ENCODE measurements at places on chromosomes 5 and 9. TPM values are rescaled to one million over a fixed set of nuclear protein-coding genes. Genes with fewer than 3 reads are reported as not detected.

Gene SHC3
- 2.3 TPM for polyA plus RNA-seq

Gene NSUN2
- polyA plus RNA-seq: 46.1 TPM

DNA sequence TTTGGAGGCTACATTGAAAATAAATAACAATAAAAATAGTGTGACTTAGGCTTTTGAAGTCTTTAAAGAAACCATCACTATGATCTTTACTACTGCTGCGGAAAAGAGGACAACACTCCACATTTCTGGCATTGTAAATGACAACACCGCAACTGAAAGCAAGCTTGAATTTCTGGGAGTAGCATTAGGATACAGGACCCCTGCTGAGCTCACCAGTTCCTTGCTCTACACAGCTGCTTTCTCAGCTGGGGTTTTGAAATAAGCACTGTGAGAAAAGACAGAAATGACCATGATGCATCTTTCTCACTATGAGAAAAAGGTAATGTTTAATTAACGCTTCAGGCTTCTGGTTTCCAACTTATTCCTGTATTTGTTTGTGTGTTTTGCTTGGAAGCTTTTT, 168.0 kb downstream of the TAF11L14 start:
- DNase-seq: no peak

DNA sequence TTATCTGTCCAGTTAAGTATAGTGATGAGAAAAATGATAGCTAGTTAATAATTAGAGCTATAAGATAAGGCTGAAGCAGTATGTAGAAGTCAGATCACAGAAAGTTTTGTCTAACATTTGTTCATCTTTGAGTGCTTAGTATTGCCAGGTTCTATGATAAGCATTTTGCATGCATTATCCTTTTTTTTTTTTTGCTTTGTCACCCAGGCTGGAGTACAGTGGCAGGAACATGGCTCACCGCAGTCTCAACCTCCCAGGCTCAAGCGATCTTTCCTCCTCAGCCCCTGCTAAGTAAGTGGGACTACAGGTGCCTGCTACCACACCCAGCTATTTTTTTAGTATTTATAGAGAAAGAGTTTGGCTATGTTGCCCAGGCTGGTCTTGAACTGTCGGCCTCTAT, 17.5 kb downstream of the BAAT start:
- no peak for DNase-seq

- peak; percentile 4 for DNase-seq
These were observed 45.6 kb upstream of the SLC44A1 start for GRCh38 chr9:105198865-105199264.

- DNase-seq: no peak
These were observed 20.3 kb downstream of the QSOX2 start for GRCh38 chr9:136225366-136225747.

Gene PCDHB12
- polyA plus RNA-seq: 4.6 TPM

Gene NCS1
- 27.7 TPM for polyA plus RNA-seq

Gene PCDHB14
- polyA plus RNA-seq: 10.1 TPM

- no peak for DNase-seq
These were observed 20.5 kb upstream of the MEGF9 start for GRCh38 chr9:120734607-120735410.

Gene SPINK4
- polyA plus RNA-seq: not detected

- DNase-seq: no peak
These were observed 12.1 kb downstream of the ZBTB34 start for GRCh38 chr9:126872516-126872915.

Gene ARL14EPL
- polyA plus RNA-seq: not detected

DNA sequence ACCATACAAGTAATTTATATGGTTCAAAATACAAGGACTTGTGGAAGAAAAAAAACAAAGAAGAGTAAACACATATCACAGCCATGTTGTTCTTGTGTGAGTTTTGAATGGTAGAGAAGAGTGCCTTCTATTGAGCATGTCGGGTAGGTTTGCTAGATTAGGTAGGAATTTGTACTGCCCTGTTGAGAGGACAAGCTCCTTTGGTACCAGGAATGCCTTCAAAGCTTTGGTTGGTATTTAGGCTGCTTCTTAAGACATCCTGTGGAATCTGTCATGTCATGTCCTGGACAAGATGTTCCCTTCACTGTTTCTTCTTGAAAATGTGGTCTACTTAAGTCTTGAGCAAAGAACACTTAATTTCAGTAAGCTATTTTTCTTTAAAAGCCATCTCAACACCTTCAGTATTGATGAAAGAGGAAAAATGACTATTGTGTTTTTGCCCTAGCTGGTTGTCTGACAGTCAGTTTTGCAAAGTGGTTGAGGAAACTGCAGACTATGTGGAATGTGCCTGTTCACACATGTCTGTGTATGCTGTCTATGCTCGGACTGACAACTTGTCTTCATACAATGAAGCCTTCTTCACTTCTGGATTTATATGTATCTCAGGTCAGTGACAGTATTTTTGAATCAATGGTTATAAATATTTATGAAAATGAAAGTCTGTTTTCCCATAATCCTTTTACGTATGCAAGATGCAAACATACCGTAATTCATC, 296.9 kb downstream of the ADGRV1 start:
- no peak for DNase-seq

Gene ZNF608
- polyA plus RNA-seq: 80.8 TPM

- DNase-seq: no peak
These were observed 54.1 kb downstream of the PSMB7 start for GRCh38 chr9:124361128-124361527.

DNA sequence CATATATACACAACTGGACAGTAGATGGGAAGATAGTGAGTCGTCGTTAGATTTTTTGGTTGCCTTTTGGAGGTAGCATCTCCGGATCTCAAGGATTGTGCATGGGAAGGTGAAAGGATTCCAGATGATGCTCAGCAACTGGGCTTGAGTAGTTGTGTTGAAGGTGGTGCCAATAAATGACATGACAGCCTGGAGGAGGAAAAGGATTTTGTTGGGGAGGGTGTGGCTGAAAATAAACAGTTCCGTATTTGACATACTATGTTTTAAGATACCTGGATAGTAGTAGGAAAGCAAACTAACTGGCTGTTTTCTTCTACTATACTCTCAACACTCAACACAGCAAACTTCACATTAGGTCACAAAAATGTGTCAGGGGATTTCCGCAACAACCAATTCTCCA, 62.4 kb downstream of the SREK1 start:
- no peak for DNase-seq

Gene GGTA1
- 5.7 TPM for polyA plus RNA-seq

DNA sequence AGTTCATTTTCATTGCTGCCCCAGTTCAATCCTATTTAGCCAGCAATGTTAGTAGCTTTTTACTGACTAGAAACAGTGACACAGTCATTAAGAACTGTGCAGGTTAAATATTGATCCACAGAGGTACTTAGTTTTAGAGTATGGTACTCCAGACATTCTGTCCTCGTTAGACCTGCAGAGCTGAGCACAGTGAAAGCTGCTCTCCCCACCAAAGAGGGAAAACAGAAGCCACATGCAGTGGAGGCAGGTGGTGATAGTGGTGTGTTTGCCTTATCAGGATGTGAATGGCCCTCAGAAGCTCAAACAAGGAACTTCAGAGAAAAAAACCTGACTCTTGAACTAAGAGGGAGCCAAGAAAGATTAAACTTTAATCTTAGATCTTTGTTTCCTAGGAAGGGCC, 75.5 kb downstream of the UNC13B start:
- DNase-seq: no peak

Gene KLF4
- polyA plus RNA-seq: 7.0 TPM

Gene SHOC1
- 0.61 TPM for polyA plus RNA-seq

DNA sequence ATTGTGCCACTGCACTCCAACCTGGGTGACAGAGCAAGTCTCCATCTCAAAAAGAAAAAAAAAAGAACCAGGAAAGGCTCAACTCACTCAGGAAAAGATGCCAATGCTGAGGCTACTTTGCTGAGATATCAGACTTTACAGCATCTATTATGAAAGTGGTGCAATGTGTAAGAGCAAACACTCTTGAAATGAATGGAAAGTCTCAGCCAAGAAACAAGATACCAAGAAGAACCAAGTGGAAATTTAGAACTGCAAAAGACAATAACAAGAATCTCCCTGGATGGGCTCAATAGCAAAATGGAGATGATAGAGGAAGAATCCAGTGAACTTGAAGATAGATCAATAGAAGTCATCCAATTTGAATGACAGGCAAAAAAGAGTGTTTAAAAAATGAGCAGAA, 37.7 kb downstream of the TSPAN17 start:
- DNase-seq: no peak

DNA sequence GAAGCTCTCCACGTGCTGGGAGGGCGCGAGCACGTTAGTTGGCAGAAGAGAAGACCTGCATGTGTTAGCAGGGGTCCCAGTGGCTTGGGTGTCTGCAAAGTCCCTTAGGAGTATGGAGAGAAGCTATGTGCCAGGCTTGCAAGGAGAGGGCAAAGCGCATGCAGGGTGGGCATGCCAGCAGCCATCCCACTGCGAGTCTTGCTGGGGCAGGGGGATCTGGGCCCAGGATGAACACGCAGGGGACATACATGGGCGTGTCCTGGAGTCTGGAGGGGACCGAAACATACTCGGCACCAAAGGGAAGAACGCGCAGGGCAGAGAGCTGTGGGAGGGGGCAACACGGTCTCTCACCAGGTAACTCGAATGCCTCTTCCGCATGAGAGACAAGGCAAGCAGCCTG, 43.6 kb upstream of the IPPK start:
- DNase-seq: no peak

GRCh38 chr5:94694671-94695070, 76.2 kb downstream of the SLF1 start:
- no peak for DNase-seq

DNA sequence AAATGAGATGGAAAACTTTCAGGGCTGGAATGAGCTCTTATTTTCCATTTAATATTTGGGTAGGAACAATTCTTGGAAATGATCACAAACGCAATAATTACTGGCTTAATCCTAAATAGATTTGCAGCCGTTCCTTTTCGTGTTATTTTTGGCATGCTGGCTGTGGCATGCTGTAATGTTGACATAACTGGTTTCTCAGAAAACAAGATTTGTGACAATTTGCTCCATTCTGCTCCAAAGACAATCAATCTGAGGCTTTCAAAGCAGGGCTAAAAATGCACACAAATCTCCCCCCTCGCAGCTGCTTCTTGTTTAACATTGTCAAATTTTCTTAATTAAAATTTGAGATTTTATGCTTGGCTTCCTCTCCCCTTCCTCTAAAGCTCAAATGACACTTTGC, 151.2 kb downstream of the TTC39B start:
- DNase-seq: peak; percentile 88

Gene ECSCR
- polyA plus RNA-seq: 30.4 TPM

Gene ABO
- 15.3 TPM for polyA plus RNA-seq

DNA sequence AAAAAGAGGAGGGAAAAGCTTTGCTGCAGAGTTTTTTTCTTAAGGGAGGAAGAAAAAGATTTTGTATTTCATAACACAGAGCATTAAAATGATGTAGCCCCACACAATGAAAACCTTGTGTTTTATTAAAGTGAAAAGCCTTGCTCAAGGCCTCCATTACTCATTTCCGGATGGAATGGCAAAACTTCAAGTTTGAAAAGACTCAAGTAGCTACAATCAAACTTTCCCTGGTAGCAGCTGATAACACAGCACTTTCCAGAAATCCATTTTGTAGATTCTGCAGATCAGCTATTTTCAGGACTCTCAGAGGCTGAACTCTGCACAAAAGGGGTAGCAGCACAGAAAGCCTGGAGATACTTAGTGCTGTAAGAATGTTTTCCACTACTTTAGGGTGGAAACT, 374.8 kb downstream of the NFIB start:
- no peak for DNase-seq

DNA sequence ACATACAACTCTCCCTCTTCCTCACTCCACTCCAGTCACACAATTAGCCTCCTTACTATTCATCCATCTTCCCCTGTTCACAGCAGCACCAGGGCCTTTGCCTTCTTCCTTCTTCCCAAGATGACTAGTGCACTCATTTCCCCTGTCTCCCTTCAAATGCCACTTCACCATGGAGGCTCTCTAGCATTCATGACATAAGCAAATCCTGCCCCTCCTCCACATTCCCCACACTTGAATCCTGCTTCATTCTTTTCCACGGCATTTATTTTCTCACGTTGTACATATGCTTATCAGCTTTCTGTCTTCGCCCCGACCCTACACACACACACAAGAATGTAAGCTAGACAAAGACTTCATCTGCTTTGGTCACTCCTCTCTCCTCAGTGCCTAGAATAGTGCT, 133.3 kb downstream of the CDK5RAP2 start:
- DNase-seq: no peak

DNA sequence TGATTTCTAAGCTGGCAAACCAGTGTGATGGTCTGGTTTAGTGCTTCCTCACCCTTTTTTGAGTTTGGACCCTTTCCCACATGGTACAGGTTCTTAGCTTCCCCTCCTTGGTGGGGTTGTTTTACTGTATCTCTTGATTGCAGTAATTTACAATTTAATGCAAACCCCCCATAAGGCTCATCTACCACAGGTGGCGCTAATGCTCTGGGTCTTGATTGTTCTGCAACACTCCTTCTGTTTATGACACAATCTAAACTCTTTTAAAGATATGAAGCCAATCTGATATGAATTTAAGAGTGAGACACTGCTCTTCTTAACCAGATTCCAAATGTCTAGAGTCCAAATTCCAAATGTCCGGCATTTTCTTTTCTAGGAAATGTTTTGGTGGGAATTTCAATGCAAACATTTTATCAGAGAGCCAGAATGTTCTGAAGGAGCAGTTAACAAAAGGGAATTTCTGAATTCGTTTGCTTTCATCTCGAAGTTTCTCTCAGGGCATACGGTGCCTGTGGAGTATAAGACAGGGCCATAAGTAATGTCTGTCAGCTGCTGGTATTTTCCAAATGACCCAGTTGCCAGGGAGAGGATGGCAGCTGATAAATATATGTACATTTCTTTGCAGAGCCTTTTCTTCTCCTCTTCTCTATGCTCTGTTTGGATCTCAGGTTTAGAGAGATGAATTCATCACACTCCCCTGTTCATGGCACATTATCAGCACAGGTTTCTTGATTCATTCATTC, 246.8 kb downstream of the ARHGAP26 start:
- DNase-seq: no peak

GRCh38 chr9:90842996-90843395, 41.4 kb downstream of the SYK start:
- DNase-seq: no peak

- DNase-seq: no peak
These were observed 130.9 kb upstream of the CHD1 start for GRCh38 chr5:99059685-99060084.

GRCh38 chr5:159181651-159182050, 27.7 kb downstream of the RNF145 start:
- no peak for DNase-seq

GRCh38 chr9:131236761-131237160, 39.5 kb downstream of the FAM78A start:
- no peak for DNase-seq

- no peak for DNase-seq
These were observed 133.2 kb upstream of the MARCHF11 start for GRCh38 chr5:16312785-16313184.

DNA sequence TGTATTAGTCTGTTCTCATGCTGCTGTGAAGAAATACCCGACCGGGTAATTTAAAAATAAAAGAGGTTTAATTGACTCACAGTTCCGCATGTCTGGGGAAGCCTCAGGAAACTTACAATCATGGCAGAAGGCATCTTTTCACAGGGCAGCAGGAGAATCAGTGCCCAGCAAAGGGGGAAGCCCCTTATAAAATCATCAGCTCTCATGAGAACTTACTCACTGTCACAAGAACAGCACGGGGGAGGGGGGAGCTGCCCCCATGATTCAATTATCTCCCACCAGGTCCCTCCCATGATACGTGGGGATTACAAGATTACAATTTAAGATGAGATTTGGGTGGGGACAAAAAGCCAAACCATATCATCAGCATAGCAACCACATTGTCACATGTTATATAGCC, 102.5 kb downstream of the GPBP1 start:
- DNase-seq: no peak

Gene IFNA2
- not detected for polyA plus RNA-seq
